ENCODE measurements at places on chromosomes 6 and 20.

DNA sequence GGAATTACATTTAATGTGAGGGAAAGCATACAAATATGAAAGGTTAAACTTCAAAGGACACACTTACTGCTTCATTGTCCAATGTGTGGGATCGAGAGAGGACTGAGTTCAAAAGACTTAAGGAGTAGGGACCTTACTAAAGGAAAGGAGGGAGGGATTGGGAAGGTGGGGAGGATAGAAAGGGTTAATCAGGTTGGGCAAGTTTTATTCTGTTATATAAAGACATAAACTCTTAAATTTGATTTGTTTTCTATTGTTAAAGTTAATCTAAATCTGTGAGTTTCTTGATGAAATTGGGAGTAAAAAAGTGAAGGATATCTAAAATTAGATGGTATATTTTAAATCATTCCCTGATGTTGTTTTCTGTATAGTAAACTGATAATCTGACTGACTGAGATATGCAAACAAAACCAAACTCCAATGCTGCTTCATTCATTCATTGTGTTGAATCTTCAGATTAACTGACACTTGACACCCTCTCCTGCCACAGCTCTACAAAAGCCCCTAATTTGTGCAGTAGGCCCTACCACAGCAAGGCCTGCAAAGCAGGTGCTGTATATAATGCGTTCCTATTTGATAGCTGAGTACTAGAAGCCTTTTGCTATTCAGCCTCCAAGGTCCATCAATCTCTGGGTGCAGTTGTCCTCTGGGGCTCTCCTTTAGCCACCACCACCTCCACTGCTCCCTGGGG is 1.3 kb upstream of the UBE2J1 start:
- no peak for DNase-seq

- DNase-seq, result no peak
Measured at GRCh38 chr6:15264902-15265761, 19.3 kb downstream of the JARID2 start.

DNA sequence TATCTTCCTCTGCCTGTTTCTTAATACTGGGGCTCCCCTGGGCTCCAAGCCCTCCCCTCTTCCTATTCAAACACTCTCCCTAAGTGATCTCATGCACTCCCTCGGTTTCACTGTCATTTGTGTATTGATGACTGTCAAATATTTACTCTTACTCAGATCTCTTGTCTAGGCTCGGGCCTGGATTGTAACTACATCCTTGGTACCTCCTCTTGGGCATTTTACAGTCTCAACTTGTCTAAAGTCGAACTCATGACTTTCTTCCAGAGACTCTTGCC is 189.4 kb upstream of the PRDM1 start:
- no peak for DNase-seq

- no peak for DNase-seq
Measured at GRCh38 chr6:167952512-167952859, 45.0 kb upstream of the KIF25 start.

DNA sequence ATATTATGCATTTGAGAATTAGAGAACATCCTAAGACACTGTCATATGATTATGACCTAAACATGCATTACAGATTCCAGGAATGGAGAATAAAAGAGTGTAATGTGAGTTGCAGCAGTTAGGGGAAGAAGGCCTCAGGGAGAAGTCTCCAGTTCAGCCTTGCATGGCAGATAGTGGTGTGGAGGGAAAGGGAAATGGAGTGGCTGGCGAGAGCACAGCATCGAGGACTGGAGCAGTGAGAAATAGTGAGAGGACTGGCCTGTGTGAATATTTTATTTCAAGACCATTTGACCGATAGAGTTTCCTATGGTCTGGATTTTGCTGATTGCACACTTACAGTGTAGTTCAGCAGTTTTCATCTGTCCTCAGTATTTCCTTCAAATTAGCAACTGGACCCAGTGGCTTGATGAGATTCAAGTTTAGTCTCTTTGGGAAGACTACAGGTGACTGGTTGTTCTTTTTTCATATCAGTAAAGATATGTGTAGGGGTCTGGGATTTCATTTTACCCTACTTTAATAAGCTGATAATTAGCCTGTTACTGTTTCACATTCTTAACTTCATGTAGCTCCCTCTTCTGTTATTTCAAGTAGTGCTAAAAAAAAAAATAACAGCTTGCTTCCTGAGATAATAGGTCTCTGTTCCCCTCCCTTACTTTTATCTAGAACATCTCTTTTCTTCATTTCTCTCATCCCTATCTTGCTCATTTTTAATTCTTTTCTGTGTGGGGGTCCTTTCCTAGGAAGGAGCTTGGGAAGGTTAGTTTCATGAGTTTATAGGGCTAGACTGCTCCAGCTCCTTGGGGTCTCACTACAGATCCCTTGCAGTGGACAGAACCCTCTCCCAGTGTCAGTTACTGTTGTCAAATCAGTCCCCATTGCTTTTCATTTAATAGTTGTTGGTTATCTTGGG is 27.9 kb downstream of the BLTP3A start:
- no peak for DNase-seq

DNA sequence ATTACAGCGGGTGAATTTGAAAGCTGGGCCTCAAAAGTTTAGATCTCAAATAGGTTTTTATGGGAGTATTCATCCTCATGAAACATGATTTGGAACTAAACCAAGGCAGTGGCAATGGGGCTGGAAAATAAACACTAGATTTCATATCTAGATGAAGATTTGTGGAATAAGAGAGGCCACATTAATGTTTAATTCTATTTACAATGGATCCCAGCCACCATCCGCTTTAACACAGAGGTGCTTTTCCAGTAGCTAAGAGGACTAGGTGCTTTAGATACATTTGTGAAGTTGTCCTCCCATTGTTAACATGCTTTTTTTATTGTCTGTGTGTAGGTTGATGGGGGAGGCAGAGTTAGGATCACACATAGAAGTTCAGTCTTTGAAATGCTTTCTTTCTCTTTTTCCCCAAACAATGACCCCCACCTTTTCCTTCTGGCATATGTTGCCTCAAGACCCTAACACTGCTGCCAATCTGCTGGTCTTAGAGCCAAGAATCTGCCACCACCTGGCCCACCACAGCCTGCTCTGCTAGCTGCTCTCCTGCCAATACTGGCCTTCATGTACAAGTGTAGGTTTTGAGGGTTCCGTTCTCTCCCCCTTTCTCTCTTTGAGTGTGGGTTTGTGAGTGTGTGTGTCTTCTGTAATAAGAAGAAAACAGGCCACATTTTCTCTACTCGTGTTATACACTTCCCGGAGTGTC is 27.8 kb upstream of the GFRAL start:
- no peak for DNase-seq

All from kidney epithelial cell (primary cell).